NCI-H1048 (cell line): ENCODE measurements at places on chromosomes 2 and 18.

GRCh38 chr2:60523963-60524362 lies 29.5 kb downstream of the BCL11A start:
- no peak for DNase-seq

- DNase-seq, result no peak
Measured at GRCh38 chr18:55573386-55573785, 14.6 kb downstream of the TCF4 start.

GRCh38 chr2:182330451-182331305 lies 96.2 kb downstream of the PDE1A start:
- no peak for DNase-seq

GRCh38 chr2:148300544-148300943 lies 279.7 kb downstream of the MBD5 start:
- no peak for DNase-seq

DNA sequence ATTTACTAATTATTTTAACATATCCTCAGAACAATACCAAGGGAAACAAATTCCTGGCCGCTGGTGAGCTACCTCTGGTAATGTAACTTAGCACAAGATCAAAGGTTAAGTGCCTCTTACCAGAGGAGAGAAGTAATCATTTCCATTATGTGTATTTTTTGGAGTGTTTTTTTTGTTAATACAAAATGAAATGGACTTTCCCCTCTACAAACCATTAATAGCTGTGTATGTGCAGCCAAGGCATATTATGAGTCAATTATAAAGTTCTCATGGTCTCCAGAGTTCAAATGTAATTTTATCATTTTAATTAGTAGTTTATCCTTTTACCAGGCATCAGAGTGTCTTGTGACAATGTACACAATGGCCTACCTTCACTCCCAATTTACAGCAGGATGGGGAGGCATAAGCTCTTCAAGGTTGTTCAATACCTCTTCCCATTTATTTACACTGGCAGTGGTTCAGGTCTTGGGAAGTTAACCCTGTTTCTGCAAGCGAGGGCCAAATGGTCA lies 242.2 kb downstream of the TGIF1 start:
- no peak for DNase-seq

DNA sequence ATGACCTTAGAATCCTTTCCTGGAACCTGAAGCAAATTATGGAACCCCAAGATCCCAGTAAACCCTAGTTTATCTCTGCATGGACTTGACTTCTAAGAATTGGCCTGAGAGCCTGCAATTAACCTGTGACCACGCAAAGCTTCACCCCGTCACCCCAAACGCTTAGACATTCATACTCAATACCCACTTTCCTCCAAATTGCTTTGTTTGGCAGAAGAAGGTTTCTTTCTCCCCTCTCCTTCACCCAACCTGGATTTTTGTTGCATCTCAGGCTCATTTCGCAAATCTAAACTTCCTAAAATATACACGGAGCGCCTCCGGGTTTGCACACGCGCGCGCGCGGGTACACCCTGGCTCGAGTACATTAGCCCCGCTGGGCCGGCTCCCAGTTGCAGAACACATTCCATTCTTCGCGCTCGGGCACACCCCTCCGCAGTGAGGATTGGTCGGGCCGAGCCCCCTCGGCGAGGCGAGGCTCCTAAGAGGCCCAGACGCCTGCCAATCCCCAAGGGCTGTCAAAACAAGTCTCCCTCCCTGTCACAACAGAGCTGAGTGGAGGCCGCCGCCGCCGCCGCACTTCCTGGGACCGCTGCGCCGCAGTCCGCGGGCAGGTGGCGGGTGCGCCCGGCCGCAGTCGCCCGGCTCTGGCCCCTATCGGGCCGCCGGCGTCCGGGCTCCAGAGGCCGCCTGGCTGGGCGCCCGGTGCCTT lies at the start of gene PLCL1:
TSS of gene PLCL1 (plus strand) at position 545 of the 709 bp plus-strand sequence.
- DNase-seq, result peak; percentile 80

DNA sequence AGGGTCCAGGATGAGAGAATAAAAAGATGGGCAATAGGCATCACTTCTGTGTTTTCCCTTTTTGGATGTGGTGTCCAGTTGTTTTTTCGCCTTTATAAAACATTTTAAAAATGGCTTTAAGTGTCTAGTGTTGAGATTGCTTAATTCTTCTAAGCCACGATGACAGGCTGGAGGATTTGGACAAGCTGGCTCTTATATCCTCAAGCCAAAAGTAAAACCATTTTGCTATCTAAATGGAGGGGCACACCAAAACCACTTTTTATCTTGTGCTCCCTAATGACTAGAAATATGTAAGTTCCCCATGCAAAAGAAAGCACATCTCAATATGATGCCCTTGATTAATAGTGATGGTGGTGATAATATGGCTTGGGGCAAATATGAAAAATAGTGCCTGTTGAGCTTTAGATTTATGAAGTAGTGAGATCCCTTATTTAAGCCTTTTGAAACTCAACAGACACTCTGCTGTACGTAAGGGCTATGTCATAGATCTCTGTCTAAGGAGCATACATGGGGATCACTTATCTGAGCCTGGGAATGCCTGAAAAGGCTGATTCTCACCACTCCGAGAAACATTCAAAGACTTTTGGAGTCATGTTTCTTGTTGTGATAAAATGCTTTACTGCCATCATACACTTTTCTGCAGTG lies 185.5 kb downstream of the KCNS3 start:
- no peak for DNase-seq

DNA sequence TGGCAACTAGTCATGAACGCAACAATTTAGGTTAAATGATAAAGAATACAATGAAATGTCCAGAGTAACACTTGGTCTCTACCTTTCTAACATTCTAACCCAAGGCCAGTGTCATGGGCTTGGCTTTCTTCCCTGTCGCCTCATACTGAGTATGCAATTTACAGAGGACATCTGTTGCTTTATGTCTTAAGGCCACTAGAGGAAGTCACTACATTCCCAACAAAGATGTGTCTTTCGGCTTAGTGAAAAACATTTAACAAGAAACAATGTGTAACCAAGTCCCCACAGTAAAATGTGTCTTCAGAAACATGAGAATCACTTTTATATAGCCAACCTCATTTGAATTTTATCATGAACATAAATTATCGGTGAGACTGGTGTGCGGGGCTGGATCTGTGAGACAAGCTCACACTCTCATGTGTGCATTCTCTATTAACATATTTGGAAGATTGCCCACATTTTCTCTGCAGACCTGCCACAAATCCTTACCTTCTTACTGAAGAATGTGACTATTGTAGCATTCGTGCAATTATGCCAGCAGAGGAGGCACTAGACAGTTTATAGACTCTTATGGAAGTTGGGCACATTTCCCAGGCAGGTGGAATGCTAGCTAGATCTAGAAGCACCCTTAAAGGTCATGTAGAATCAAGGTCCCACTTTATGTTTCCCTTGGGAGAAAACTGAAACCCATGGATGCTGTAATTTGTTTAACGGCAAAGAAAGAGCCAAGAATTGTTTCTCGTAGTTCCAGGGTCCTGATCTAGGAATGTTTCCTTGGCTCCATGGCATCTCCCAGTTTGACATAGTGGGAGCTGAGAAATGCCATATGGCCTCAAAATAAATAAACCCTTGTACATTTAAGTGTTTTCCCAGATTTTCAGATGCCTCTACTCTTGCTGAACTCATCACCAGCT lies 101.8 kb downstream of the CD226 start:
- DNase-seq, result peak; percentile 77

- DNase-seq, result no peak
Measured at GRCh38 chr2:121078899-121079298, 206.1 kb downstream of the TFCP2L1 start.

DNA sequence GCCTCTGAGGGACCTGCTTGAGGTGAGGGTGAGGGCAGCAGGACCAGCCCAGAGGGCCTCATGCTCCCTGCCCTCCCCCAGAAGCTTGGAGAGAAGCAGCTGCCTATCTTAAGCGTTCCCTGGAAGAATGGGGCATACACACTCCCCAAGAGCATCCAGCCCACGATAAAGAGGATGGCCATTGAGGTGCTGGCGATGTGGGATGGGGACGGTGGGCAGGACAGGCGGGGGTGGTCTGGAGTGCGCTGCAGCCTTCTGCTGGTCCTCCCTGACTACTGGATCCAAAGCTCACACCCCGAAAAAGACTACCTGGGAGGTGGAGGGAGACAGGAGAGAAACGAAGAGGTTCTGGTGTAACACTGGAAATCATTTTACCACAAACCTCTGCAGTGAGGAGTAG lies 45.6 kb downstream of the LMAN2L start:
- no peak for DNase-seq

- DNase-seq, result no peak
Measured at GRCh38 chr2:182240862-182241371, 185.9 kb downstream of the PDE1A start.

DNA sequence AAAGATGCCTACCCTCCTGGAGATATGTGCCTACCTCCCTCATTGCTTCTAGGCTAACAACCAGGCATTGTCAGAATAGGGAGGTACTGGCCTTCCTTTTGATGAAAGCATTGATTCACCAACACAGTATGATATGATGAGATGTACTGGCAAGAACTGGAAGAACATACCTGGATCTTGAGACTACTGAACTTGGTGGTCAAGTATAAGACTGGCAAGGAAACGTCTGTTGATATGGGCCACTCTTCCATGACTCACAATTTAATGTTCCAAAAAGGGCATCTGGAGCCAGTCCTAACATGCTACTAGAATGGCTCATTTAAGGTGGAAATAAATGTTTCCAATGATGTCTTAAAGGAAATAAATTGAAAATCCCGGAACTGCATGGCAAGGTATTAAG lies 18.1 kb downstream of the DTNB start:
- no peak for DNase-seq

- no peak for DNase-seq
Measured at GRCh38 chr2:134745546-134745945, 26.7 kb upstream of the TMEM163 start.

- no peak for DNase-seq
Measured at GRCh38 chr2:121682396-121683298, 33.4 kb upstream of the CLASP1 start.

DNA sequence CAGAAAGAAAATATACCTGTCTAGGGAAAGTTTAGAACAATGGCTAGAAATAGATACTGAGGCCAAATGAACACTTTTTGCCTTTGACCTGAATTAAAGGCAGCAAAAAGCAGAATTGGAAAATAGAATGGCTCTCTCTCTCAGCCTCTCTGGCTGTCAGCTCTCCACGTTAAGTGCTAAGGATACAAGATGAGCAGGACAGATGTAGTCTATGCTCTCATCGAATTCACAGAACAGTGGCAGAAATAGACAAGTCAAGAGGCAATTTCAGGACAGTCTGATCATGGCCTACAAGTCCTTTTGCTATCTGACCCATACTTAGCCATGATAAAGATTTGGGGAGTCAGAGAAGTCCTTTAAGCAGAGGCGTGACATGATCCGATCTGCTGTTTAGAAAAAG lies 120.2 kb upstream of the CREB1 start:
- DNase-seq, result no peak

DNA sequence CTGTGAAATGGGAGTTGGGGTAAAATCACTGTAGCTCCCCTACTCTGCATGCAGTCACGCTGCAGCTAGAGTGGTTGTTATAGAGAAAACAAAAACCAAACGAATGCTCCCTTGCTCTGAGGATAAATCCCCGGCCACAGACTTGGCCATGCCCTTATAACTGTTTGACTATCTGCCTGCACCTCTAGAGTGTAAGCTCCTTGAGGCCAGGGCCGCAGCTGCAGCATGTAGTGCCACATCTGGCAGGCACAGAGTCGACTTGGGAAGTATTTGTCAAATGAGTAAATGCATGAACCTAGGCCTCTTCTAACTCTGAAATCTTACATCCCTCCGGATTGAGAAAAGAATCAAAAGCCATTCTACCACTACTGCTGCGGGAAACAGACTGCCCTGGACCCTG lies 35.9 kb downstream of the KCNIP3 start:
- DNase-seq, result no peak

GRCh38 chr2:173021939-173022371 lies 53.7 kb upstream of the MAP3K20 start:
- DNase-seq, result no peak

GRCh38 chr2:189854940-189855339 lies 70.7 kb downstream of the PMS1 start:
- DNase-seq, result no peak

DNA sequence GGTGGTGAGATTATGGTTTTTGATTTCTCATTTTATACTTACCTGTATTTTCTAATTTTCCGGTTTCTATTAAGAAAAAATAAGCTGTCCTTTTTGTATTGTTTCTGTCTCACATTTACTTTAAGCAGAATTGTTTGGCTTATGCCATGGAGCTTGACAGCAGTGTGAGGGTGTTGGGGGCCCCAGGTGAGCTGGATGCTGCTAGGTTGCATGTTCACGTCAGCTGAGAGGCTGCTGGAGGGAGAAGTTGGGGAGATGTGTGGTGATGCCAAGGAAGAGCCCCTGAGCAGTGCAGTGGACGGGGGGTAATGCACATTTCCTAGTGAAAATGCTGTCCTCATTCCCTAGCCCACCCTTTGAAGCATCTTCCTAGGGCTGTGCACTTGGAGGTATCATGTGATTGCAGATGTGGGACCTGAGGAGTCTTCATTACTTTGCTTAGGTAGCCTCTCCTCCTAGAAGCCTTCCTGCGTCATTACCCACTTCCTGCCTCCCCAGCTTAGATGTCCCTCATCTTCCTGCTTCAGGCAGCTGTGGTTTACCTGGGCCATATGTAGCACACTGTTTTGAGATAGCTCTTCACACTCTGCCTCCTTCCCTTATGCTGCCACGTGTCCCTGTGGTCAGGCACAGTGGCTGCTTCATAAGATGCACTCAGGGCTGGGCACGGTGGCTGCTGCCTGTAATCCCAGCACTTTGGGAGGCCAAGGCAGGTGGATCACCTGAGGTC lies 16.2 kb downstream of the ATG16L1 start:
- DNase-seq, result no peak

DNA sequence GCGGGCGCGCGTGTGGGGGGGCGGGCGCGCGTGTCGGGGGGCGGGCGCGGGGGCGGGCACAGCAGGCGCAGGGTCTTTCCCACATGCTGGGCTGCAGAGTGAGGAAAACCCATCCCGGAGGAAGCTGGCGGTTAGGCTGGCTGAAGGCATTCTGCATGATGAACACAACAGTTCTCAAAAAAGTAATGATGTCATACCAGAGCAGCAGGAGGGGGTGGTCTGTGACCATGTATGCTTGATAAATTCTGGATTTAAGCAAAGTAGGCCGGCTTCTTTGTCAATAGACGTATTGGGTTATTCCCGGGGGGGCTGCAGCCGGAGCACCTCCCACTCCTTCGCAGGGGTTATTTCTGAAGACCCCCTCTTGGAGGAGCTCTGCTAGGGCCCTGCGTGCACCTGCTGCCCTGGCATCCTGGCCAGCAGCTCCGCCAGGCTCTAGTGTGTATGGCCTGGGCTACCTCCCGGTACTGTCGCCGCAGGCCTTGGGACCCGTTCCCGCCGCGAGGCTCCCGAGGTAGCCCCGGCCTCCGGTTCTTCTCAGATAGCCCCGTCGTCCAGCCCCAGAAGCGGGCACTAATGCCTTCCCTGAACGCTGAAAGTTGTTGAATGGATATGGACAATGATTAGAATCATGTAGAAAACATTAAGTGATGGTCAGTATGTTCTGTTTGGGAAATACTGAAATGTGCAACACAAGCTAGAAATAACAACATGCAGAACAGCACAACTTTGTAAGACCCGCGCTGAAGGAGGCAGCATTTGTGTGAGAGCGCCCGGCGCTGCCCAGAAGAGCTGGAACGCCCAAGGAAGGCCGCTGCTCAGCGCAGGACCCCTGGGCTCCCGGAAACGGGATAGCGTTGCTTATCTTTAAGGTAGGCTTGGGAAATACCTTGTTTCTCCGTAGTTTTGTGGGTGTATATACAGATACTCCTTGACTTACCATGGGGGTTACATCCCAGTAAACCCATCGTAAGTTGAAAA lies 101.4 kb upstream of the RAB6C start:
- DNase-seq, result no peak
